Progenitor cell of endocrine pancreas (in vitro differentiated cells): ENCODE measurements at places on chromosomes 2 and 18.

DNA sequence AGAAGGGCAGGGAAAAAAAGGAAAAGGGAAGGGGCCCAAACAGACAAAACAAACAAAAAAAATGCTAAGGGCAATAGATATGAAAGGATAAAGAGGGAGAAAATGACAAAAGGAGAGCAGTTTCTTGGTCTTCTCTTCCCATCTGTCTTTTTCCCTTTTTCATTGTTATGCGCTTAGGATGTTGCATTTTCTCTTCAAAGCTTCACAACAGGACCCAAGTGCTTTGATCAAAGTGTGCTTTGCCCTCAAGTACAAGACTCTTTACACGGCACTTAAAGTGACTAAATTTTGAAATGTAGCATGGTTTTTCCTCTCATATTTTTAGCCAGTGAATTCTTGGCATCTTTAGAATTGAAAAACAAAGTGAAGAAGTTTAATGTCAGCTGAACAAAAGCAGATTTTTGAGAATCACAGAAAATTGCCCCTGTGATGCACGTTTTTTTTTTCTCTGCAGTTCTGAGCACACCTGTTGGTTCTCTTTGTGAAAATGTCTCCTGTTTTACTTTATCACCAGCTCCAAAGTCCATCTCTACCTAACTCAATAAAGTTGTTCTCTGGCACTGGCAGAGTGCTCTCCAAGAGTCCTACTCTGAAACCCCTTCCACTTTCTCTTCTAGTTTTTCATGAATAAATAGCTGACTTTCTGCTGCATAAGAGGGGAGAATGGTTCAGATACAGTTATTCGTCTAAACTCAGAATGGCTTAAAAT, 126.6 kb downstream of the KCNH7 start:
- peaks cover 39% of the 10 kb centered on the region for H3K4me1 ChIP-seq
- peak overlapping the region; percentile 81 for H3K27ac ChIP-seq

- H3K27me3 ChIP-seq: no peaks in the 10 kb centered on the region
- no peak overlapping the region for H3K4me3 ChIP-seq
- no peak for DNase-seq
- no peaks in the 10 kb centered on the region for H3K4me1 ChIP-seq
Observed at GRCh38 chr2:188940171-188940570, 34.0 kb upstream of the COL3A1 start.

DNA sequence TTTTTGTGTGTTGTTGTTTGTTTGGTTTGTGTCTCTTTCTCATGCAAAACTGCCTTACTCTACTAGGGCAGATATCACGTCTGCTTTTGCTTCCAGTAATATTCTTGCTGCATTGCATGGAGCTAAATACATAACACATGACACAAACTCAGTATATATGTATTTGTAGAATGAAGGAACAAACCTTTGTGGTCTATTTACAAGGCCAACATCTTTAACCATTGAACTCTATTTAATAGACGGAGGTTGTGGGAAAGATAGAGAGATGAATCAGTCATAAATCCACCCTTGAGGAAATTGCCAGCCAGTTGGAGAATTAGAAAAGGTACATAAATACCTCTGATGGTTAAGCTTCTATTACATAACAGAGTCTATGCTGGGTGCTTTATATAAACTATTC, 26.0 kb upstream of the IL1RL1 start:
- H3K27ac ChIP-seq: no peak overlapping the region
- H3K4me1 ChIP-seq: no peaks in the 10 kb centered on the region
- DNase-seq: no peak
- H3K4me3 ChIP-seq: no peak overlapping the region

DNA sequence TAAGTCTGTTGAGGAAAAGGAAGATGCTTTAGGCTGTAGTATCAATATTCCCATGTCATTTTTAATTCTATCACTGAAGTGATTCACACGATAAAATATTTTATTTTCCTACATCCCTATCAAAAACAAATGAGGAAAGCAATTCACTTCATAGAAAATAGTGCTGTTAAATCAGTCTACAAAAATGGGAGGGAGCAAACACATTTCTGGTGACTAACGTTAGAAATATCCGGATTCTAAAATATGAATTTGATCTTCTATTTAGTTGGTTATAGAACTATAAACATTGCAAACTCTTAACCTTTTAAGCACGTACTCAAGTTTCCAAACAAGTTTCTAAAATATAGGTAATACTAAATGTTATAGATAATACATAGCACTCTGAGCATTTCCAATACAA, 20.8 kb downstream of the ATF2 start:
- H3K4me3 ChIP-seq: no peak overlapping the region
- H3K4me1 ChIP-seq: peaks cover 21% of the 10 kb centered on the region
- H3K36me3 ChIP-seq: peaks cover 22% of the 10 kb centered on the region
- H3K27me3 ChIP-seq: no peaks in the 10 kb centered on the region
- H3K27ac ChIP-seq: no peak overlapping the region
- no peak for DNase-seq
